ENCODE measurements at places on chromosomes 7 and 10.

DNA sequence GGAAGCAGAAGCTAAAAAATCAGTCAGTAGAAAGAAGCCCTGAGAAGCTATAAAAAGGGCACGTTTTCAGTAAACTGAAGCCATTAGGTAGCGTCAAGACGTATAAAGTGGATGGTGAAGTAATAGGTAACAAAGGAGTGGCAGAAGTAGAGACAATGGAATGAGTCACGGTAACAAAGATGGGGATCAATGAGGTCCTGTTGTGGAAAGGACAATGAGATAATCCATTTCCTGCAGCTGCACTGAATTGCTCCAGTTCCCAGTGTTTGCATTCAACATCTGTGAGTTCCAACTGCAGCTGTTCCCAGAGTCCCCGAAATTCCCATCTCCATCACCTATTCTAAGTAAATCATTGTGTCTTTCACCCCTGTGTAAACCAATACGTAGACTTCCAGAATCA lies 4.8 kb upstream of the HYCC1 start:
- DNase-seq, result peak; percentile 64

- peak; percentile 10 for DNase-seq
Observed at GRCh38 chr7:88111140-88111743, 108.6 kb downstream of the SRI start.

- no peak for DNase-seq
Observed at GRCh38 chr10:133199992-133200611, 29.9 kb upstream of the UTF1 start.

DNA sequence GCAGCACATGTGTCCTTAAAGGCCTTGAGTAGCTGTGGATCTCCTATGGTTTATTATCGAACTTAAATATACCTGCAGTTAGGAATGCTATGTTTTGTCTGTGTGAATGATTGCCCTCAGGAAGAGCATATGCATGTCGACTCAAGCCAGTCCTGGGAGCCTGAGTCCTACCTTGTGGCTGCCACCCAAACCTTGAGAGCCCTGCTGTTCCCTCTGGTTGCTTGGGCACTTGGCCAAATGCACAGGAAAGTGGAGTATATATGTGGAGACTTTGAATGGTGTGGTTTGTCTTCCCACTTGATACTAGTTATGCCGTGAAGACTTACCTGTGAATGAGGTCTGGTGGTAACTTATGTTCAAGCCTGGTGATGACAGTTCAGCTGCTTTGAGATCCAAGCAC lies 409.8 kb downstream of the LRMDA start:
- DNase-seq, result no peak

- no peak for DNase-seq
Observed at GRCh38 chr10:23496727-23497126, 57.9 kb downstream of the OTUD1 start.

- no peak for DNase-seq
Observed at GRCh38 chr10:123795846-123796590, 95.6 kb downstream of the CPXM2 start.

- DNase-seq, result no peak
Observed at GRCh38 chr7:18541871-18542212, 46.3 kb downstream of the HDAC9 start.

DNA sequence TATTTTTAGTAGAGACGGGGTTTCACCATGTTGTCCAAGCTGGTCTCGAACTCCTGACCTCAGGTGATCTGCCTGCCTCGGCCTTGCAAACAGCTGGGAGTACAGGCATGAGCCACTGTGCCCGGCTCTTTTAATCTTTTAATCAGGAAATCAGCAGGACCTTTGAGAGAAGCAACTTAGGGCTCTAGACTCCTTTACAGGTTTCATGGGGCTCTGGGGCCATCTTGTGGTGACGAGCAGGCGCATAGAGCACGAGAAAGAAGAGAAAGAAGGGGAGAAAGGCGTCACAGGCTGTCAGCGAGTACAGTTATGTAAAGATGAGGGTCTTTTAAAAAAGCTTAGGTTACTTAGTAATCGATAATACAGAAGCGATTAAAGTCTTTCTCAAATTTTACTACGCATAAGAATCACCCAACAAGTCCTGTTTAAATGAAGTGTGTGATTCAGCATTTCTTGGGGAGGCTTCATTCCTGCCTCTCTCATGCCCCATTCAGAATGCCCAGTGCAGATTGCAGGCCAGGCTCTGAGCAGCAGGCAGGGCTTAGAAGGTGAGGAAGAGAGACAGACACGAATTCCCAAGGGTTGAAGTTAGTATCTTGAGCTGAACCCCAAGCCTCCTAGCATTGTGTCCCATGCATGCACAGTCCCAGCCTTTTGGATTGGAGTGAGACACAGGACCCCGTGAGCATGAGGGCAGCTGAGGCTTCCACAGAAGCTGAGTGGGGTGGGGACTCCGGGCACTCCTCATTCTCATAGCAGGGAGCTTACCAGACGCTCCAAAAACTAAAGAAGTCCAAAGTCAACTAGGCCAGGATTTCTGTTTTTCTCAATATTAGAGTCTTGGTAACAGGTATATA lies 23.6 kb upstream of the PFKP start:
- DNase-seq, result peak; percentile 39

DNA sequence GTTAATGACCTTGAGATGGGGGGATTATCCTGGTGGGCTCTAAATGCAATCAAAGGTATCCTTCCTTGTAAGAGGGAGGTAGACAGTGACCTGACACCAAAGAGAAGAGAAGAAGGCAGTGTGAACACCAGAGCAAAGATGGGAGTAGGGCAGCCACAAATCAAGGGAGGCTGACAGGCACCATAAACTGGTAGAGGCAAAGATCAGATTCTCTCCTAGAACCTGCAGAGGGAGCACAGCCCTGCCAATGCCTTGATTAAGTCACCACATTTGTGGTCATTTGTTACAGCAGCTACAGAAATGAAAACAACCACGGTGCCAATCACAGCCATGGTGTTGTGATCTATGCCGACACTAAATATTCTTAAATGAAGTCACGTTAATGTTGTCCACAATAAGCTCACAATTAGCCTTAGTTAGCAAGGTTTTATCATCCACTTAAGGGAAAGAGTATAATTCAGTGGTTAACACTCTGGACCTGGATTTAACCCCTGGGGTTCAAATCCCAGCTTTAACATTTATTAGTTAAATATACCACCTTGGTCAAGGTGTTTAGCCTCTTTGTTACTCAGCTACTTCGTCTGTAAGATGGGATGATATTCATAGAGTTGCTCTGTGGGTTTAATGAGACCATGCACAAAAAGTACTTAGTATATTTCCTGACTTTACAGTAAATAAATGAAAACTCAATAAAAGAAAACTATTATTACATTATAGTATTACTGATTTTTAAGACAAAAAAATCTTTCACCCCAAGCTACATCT lies 70.8 kb downstream of the SGMS1 start:
- no peak for DNase-seq

GRCh38 chr7:27921081-27921836 lies 181.3 kb downstream of the TAX1BP1 start:
- peak; percentile 78 for DNase-seq

GRCh38 chr10:86673216-86673826 lies 5.0 kb downstream of the LDB3 start:
- no peak for DNase-seq

- no peak for DNase-seq
Observed at GRCh38 chr7:112125250-112125649, 80.9 kb downstream of the DOCK4 start.

- no peak for DNase-seq
Observed at GRCh38 chr7:21191321-21192073, 236.4 kb upstream of the SP4 start.

DNA sequence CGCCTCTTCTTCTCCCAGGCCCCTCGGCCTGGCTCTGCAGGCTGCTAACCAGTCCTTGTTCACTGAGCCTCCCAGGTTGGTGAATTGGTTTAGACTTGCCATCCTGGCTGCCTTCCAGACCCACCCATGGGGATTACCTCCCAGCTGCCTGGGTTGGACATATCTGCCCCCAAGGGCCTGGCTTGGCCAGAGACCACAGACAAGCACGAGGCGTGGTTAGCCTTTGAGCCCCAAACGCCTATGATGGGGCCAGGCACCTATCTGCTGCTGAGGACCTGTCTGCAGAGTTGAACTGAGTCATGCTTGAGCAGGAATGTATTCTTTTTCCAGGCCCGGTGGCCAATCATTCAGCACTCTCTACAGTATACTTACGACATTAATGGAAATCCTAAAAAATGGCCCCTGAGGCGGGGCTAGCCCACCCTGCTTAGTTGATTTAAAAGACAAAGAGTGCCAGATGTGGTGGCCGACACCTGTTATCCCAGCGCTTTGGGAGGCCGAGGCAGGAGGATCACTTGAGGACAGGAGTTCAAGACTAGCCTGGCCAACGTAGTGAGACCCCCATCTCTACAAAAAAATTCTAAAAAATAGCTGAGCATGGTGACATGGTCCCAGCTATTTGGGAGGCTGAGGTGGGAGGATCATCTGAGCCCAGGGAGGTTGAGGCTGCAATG lies 361.5 kb downstream of the FRMD4A start:
- no peak for DNase-seq

DNA sequence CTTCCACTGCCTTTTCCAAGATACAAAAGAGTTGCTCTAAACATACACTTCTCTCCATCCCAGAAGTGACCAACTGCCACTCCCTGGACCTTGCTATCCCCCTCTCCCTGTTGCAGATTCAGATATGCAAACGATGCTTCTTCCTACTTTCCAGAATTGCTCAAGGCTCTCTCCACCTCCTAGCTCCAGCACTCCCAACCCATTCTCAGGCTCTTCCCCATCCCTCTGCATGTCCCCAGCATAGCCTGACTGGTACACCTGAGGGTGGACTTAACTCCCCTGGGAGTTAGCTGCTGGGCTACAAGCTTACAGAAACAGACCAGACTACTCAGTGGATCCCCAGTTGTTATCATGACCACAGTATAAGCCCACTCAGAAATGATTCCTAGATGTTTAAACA lies 27.6 kb downstream of the MKRN1 start:
- DNase-seq, result no peak

DNA sequence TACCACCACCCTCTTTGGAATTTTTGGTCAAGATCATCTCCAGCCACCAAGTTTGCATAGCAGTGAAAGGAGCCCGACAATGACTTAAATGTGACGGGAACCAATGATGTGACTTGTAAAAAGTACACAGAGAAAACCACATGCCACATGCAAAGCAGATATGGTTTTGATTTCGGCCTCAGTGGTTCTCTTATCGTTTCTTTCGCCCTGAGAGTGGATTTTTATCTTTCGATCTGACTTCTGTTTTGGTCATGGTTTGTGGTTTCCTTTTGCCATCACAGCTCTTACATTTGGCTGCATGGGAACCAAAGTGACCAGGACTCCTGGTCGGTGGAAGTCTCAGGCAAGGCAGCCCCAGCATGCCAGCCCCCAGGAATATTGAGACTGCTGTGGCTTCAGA lies 31.5 kb downstream of the TCF7L2 start:
- no peak for DNase-seq

GRCh38 chr10:48606530-48607355 lies 1.9 kb upstream of the ARHGAP22 start:
- peak; percentile 93 for DNase-seq

DNA sequence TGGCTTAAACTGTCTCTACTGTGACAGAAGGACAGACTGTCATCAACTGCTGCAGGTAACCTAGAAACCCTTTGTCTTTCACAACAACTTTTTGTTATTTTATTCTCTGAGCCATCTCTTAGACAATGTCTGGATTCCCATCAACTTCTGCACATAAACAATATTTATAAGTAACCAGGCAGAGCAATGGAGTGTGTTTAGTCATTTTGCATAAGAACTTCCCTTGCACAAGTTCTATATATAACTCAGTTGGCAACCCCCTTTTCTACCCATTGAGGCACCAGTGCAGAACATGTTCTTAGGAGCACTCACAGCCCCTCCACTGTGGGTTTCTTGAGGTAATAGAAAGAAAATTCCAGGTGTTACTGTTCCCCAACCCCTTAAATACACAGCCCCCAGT lies 65.0 kb upstream of the IL6 start:
- DNase-seq, result no peak

DNA sequence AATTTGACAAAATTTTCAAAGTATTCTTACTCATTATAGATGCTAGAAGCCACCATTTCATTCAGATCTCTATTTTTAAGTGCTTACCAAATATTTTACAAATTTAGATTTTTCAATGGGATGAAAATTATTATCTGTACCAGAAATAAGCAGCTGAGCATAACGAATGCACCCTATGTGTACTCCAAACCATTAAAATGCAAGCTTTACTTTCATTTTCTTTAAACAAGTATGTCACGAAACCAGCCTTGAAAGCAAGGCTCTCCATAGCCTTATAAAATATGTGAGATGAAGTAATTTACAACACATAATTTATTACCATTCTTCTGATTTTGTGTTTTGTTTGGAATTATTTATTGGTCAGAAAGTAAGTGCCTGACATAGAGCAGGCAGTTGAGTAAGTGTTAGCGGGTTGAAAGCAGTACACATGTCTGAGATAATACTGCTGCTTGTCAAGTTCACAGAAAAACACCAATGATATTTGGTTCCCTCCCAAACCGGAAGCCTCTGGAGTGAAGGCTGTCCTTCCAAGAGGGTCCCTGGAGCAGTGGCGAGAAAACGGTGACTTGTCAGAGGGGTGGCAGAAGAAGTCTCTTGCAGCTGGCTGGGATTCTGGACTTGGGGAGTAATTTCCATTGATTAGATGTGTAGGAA lies 322.7 kb upstream of the PFKP start:
- DNase-seq, result no peak

DNA sequence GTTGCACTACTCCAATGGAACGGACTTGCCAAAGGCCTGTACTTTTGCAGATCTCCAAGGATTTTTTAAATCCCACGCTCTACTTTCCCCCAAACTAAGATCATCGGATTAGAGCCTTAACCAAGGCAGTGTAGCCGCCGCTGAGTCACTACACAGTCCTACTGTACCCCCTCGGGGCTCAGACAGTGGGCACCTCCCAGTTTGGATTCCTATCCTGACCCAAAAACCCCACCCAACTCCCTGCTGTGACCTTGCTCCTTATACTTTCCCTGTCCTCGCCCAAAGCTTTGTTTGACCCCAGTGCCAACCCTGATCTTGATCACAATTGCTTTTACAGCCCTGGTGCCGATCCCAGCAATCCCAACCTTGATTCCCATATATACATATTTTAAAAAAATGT lies 17.5 kb upstream of the PLAU start:
- DNase-seq, result no peak

- no peak for DNase-seq
Observed at GRCh38 chr7:74143383-74143782, 30.8 kb upstream of the EIF4H start.

- DNase-seq, result no peak
Observed at GRCh38 chr10:78071857-78072179, 38.2 kb downstream of the RPS24 start.

Measured in pulmonary artery endothelial cell (primary cell).